ENCODE measurements at places on chromosomes 1 and 21. TPM values are rescaled to one million over a fixed set of nuclear protein-coding genes. Genes with fewer than 3 reads are reported as not detected.

Gene E2F2
- 0.15 TPM for total RNA-seq

Gene ZNF683
- not detected for total RNA-seq

Gene GPR61
- not detected for total RNA-seq

Gene DNAJC6
- total RNA-seq = 1.3 TPM

Gene FNBP1L
- total RNA-seq = 16.2 TPM

Gene MROH7
- 13.3 TPM for total RNA-seq

DNA sequence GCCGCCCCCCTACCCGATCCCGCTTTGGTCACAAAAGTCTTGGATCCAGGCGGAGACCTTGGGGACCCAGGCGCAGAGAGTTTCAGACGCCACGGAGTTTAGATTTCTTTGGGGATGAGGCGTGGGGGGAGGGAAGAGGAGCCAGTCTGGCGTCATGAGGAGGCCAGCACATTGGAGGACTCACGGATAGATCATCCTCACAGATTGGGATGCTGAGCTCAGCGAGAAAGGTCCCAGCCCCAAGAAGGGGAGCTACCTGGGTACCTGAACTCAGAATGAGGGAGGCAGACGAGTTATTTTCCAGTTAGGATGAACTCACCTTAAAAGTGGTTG is 393 bp downstream of the ELAPOR1 start:
- H3K4me1 ChIP-seq = peaks cover 5% of the 10 kb centered on the region
- H3K36me3 ChIP-seq = no peaks in the 10 kb centered on the region
- no peaks in the 10 kb centered on the region for H3K27me3 ChIP-seq
- DNase-seq = no peak
- peak overlapping the region; percentile 24 for H3K4me3 ChIP-seq

GRCh38 chr1:19222979-19223824 is 13.1 kb upstream of the UBR4 start:
- H3K27me3 ChIP-seq = no peaks in the 10 kb centered on the region
- H3K27ac ChIP-seq = no peak overlapping the region
- DNase-seq = no peak
- H3K36me3 ChIP-seq = no peaks in the 10 kb centered on the region

GRCh38 chr1:110083061-110083865 is 12.8 kb upstream of the ALX3 start:
- no peak overlapping the region for H3K27ac ChIP-seq
- peak overlapping the region; percentile 67 for H3K4me3 ChIP-seq
- H3K27me3 ChIP-seq = no peaks in the 10 kb centered on the region
- peaks cover 5% of the 10 kb centered on the region for H3K4me1 ChIP-seq

- peaks cover 7% of the 10 kb centered on the region for H3K4me1 ChIP-seq
- DNase-seq = no peak
- peak overlapping the region; percentile 11 for H3K27ac ChIP-seq
- H3K27me3 ChIP-seq = no peaks in the 10 kb centered on the region
These were observed 26.3 kb downstream of the STK40 start for GRCh38 chr1:36359383-36359782.

DNA sequence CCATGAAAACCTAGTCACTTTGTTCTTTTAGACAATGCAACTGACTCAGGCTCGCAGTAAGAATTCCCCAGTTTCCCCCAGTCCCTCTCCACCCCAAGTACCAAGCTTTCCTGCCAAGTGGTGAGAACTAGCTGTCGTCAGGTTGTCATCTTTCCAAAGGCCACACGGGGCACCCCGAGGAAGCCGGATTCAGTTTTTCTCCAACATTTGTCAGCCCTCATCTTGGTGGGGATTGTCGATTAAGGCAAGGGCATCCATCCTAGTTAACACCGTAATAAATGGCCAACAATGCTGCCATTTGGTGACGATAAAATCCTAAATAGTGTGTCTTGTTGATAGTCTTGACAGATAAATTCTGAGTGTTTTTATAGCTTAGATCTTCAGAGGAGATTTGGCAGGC is 55.9 kb upstream of the PROX1 start:
- no peaks in the 10 kb centered on the region for H3K27me3 ChIP-seq
- H3K4me3 ChIP-seq = no peak overlapping the region
- no peaks in the 10 kb centered on the region for H3K4me1 ChIP-seq
- no peak for DNase-seq
